ENCODE measurements at places on chromosomes 2 and 18.

GRCh38 chr2:96437512-96437911 is 67.6 kb downstream of the NEURL3 start:
- peak; percentile 14 for DNase-seq

DNA sequence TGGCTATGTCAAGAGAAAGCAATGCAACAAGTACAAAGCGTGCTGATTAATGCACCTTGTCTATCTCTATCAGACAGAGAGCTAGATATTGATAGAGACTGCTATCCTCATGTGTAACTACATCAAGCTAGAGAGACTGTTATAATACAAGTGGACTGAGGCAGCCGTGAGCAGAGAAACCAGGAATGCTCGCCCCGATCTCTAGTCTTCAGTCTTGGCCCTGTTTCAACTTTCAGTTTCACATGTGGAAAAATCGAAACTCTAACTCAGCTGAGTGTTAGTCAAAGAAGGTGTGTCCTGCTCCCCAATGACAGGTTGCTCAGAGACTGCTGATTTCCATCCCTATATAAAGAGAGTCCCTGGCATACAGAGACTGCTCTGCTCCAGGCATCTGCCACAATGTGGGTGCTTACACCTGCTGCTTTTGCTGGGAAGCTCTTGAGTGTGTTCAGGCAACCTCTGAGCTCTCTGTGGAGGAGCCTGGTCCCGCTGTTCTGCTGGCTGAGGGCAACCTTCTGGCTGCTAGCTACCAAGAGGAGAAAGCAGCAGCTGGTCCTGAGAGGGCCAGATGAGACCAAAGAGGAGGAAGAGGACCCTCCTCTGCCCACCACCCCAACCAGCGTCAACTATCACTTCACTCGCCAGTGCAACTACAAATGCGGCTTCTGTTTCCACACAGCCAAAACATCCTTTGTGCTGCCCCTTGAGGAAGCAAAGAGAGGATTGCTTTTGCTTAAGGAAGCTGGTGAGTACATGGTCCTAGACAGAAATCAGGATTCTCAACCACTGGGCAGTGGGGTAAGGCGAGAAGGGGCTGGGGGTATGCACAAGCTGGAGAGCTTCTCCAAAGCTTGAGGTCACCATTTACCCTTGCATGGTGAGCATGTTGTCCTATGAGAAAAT is at the start of gene RSAD2:
Gene RSAD2 (plus strand): TSS at position 376 of the 903 bp plus-strand sequence. CDS start 24 bp downstream, at position 400.
- peak; percentile 90 for DNase-seq

GRCh38 chr2:239444626-239445577 is 44.1 kb upstream of the HDAC4 start:
- DNase-seq = no peak

- no peak for DNase-seq
Observed at GRCh38 chr2:189127756-189128155, 51.8 kb downstream of the COL5A2 start.

GRCh38 chr2:105797298-105797819 is 52.6 kb downstream of the NCK2 start:
- DNase-seq = peak; percentile 59

DNA sequence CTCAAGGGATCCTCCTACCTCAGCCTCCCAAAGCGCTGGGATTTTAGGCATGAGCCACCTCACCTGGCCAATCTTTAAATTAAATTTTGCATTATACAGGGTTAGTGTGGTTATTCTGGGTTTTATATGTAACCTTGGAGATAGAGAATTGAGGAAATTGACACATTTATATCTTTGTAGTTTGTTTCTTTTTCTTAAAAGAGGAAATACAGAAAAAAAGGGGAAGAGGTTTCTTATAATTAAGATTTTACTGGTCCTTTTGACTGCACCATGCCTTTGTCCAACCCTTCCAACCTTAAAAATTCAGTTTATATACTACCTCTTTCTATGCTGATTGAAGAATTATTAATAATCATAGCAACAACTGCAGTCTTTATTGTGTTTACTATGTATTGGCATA is 210.1 kb upstream of the STON1 start:
- peak; percentile 79 for DNase-seq

GRCh38 chr2:44559108-44559507 is 197.4 kb downstream of the CAMKMT start:
- DNase-seq = no peak

DNA sequence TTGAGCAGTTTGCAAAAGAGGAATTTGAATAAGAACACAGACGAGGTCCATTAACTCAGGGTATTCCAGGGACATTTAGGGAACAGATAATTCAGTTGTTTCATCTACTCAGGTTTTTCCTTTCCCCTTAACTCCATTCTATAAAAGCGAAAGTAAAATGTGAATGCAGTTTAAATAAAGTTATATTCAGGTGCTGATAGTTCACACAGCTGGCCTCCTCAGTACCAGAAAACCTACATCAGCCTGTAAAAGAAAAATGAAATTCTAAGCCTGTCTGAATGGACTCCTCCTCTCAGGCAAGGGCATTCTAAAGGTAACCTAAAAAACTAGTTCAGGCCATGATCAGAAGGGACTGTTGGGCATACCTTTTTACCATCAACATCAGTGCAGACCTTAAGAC is 873.8 kb downstream of the SUCLG1 start:
- DNase-seq = peak; percentile 60

DNA sequence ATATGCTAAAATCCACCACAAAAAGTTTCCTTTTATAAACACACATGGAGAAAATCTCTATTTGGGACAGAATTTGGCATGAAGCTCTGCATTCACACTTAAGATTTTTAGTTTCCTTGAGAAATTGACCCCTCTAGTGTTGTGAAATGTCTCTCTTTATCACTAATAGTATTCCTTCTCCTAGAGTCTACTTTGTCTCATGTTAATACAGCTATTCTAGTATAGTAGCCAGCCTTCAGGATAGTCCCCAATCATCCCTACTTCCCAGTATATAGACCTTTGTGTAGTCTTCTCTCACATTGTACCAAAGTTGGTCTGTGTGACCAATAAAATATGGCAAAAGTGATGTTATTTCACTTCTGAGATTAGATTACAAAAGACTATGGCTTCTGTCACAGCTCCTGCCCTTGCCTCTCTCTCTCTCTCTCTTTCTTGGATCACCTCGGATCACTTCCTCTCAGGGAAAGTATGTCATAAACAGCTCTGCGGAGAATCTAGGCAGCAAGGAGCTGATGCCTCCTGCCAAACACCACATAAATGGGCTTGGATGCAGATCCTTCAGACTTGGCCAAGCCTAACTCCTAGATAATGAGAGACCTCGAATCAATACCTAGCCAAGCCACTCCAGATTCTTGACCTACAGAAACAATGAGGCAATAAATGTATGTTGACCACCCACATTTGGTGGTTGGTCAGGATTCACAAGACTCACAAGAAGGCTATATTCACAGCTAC is 59.7 kb upstream of the NABP1 start:
- no peak for DNase-seq

- DNase-seq = no peak
Observed at GRCh38 chr2:68218343-68218901, 33.9 kb downstream of the PPP3R1 start.

DNA sequence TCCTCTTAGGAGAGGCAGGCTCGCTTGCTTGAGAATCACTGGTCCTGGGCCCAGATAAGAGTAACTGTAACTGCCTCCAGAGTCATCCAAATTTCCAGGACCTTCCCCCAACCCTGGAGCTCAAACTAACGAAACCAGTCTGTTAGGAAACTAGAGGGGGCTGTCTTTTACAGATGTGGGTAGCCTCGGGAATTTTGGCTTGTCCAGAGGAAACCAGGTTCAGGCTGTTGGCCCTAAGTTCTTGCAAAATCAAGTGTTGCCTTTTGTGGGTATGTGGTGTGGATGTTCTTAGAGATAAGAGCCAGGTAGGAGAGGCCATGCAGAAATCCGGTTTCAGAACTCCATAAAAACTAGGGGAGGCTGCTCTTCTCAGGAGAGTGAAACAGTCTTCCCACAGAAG is 125.0 kb upstream of the DLX2 start:
- no peak for DNase-seq

DNA sequence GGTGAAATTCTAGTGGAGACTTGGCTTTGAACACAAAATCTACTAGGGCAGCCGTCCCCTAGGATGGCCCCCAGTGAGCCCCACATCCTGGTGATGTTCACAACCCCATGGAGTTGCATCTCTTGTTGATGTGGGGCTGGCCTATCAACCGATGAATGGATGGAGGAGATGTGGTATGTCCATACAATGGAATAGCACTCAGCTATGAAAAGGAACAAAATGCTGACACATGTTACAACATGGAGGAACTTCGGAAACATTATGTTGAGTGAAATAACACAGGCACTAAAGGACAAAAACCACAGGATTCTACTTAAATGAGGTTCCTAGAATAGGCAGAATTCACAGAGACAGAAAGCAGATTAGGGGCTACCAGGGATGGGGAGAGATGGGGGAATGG is 80.1 kb upstream of the ASAP2 start:
- no peak for DNase-seq

GRCh38 chr2:239548965-239549595 is 148.3 kb upstream of the HDAC4 start:
- no peak for DNase-seq

DNA sequence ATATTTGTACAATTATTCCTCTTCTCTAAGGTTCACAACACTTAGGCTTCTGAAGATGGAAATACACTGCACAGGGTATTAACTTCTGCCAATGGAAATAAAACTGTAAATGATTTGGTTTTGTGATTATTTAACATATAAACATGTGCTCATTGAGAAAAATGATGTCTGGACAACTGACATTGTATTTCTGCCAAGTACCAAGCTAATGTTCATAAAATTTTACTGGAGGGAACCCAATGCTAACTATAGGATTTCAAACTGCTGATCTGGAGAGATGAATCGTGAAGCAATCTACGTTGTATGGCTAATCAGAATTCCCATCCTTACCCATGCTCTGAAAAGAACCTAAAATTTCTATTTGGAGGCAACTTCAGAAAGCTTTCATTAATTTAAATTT is 279.7 kb downstream of the NRXN1 start:
- no peak for DNase-seq

GRCh38 chr2:129765678-129766351 is 213.7 kb upstream of the RAB6C start:
- DNase-seq = no peak

GRCh38 chr2:45006041-45006941 is 3.0 kb downstream of the SIX2 start:
- no peak for DNase-seq

- DNase-seq = no peak
Observed at GRCh38 chr2:42939411-42940206, 147.2 kb upstream of the HAAO start.

GRCh38 chr2:47771211-47771610 is 11.7 kb upstream of the MSH6 start:
- peak; percentile 38 for DNase-seq

DNA sequence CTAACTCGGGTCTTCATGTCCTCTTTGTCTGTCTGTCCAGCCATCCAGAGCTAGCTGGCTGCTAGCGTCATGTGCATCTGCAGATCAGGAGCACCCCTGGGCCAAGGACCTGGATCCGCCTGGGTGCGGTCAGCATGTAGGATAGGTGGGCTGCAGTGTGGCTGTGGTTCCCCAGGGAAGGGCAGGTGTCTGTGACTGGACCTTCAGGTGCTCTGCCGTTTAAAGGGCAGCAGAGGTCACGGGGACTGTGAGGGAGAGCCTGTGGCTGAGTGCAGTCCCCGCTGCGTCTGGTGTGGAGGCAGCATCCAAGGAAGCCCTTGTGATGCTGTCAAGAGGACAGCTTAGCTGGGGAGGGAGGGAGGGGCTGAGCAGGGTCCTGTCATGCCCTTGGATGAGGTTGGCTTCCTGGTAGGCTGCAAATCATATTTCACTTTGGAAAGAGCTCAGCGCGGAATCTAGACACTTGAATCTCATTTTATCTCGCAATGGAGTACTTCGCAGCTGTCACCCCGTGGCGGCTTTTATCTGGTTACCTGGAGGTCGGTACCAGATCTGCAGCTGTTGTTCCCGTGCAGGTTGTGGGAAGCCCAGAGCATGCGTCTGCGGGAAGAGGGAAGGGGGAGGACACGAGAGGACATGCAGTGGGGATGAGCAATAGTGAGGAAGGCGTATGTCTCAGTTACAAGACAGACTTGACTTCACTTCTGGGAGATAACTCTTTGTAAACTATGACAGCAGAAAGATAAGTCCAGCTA is 5.9 kb upstream of the RALB start:
- DNase-seq = no peak

DNA sequence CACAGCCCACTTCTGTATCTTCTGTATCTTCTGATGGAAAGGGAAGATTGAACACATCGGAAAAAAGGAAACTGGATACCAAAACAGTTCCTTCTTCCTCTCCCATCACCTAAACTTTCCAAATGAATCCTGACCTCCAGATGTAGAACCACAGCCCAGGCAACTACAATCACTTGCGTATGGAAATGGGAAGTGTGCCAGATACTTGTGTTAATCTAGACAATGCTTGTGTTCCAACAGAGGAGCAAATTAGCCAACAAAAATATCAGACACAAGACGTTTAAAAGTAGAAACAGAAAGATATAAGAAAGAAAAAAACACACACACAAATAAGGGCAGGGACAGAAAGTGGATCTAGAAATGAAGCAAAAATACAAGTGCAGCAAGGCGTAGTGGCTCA is 31.4 kb upstream of the DUSP2 start:
- no peak for DNase-seq

DNA sequence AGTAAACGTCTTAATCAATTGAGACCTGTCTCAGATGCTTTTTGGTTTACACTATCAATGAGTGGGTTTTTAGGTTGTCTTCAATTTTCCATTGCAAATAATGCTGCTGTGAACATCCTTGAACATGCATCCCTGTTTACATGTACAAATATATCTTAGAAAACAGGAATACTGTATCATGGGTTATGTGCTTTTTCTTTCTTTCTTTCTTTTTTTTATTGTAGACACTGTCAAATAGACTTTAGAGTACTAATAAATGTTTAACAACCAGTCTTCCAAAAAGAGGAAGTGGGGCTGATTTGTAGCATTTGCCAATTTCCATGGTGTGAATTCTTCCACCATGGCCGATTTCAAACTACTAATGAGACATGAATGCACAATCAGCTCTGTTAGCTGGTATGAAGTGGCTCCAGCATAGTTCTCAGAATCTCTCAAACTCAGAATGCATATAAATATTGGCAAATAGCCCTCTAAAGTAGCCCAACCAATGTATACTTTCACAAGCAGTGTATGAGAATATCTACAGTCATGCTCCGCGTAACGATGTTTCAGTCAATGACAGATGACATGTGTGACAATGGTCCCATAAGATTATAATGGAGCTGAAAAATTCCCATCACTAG is 50.3 kb upstream of the B3GNT2 start:
- DNase-seq = peak; percentile 10

- no peak for DNase-seq
Observed at GRCh38 chr2:232744963-232745362, 31.4 kb downstream of the KCNJ13 start.

GRCh38 chr2:36541891-36542595 is 55.9 kb downstream of the FEZ2 start:
- no peak for DNase-seq

GRCh38 chr2:149173220-149173619 is 134.7 kb downstream of the LYPD6B start:
- DNase-seq = no peak

DNA sequence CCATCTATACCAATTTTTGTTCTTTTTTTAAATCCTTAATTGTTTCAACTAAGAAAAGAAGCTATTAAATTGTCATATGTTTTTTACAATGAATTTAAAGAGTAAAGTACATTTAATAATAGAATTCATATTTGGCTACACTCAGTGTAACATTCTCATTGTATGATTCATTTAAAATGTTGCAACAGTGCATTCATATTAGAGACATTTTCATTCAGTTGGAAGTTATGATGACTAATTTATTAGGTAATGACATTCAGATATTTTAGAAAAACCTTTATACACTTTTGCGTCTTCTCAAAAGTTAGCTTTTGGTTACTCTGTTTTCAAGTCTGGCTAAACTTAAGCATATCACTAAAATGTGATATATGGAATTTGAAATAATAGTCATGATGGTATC is 887.5 kb upstream of the NRXN1 start:
- no peak for DNase-seq

- DNase-seq = no peak
Observed at GRCh38 chr2:155100261-155100660, 401.8 kb downstream of the KCNJ3 start.
